ENCODE measurements at places on chromosomes 13 and 19. TPM values are rescaled to one million over a fixed set of nuclear protein-coding genes. Genes with fewer than 3 reads are reported as not detected.
A peak's percentile ranks its signal among the peaks of the same experiment; 100 is the strongest.

DNA sequence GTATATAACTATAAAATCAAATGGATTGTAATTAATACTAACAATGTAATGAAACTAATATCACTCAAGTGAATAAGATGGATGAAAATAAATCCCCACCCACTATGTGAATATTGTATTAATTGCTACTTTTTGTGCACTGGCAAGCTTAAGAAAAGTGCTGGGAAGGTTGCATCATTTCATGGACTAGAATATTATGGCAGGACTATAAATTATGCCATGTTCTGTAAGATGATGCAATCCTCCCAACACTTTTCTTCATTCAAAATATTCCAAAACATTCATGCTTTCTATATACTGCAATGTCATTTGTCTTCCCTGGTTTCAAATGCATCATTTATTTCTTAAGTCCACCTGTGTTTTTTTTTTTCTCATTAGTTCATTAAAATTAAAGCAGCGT is 457.6 kb upstream of the GPC6 start:
- no peaks in the 10 kb centered on the region for H3K27me3 ChIP-seq
- no peaks in the 10 kb centered on the region for H3K36me3 ChIP-seq
- H3K4me3 ChIP-seq, result no peak overlapping the region
- no peaks in the 10 kb centered on the region for H3K4me1 ChIP-seq

Gene PSG5
- polyA plus RNA-seq, result not detected

- H3K4me3 ChIP-seq, result no peak overlapping the region
- no peaks in the 10 kb centered on the region for H3K4me1 ChIP-seq
- H3K27me3 ChIP-seq, result no peaks in the 10 kb centered on the region
- no peaks in the 10 kb centered on the region for H3K36me3 ChIP-seq
Measured at GRCh38 chr19:29760752-29761502, 45.9 kb upstream of the C19orf12 start.

Gene LRRC25
- polyA plus RNA-seq, result 0.44 TPM

Gene IGFL1
- polyA plus RNA-seq, result not detected

Gene EFNA2
- not detected for polyA plus RNA-seq

Gene KCNC3
- not detected for polyA plus RNA-seq

DNA sequence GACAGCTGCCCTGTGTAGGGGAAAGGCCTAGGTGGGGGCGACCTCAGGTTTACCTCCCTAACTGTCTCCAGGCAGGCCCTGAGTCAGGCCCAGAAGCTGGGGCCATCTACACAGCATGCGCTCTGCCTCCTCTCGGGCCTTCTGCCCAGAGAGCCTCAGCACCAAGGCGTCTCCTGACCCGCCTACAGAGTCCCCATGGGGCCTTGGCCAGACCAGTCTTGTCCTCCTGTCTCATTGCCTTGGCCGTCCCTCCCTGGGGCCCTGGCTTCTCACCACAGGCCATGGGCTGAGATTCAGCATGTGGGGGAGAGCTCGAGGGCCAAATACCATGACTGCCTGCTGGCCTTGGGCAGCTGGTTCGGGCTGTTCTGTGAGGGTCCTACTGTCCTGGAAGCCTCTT is 59.0 kb downstream of the SMARCA4 start:
- no peak overlapping the region for H3K4me3 ChIP-seq
- H3K4me1 ChIP-seq, result no peaks in the 10 kb centered on the region
- H3K27me3 ChIP-seq, result no peaks in the 10 kb centered on the region
- no peaks in the 10 kb centered on the region for H3K36me3 ChIP-seq
- DNase-seq, result no peak

Gene TUBB4A
- polyA plus RNA-seq, result 4.5 TPM

Gene URAD
- polyA plus RNA-seq, result not detected

Gene SYNGR4
- polyA plus RNA-seq, result not detected

DNA sequence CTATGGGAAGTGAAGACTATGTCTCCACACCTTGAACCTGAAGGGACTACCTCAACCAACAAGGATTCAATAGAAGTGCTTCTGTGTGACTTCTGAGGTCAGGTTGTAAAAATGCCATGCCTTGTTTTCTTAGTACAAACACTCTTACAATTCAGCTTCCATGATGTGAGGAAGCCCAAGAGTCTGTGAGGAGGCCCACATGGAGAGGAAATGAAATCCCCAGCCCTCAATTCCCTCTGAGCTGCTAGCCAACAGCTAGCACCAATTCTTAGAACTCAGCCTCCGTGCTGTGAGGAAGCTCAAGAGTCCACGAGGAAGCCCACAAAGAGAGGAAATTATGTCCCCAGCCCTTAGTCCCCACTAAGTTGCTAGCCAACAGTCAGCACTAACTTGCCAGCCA is 12.6 kb upstream of the LMTK3 start:
- no peak overlapping the region for H3K27ac ChIP-seq
- no peak for DNase-seq
- no peaks in the 10 kb centered on the region for H3K4me1 ChIP-seq
- no peaks in the 10 kb centered on the region for H3K36me3 ChIP-seq
- H3K4me3 ChIP-seq, result no peak overlapping the region

Gene C19orf38
- polyA plus RNA-seq, result 2.8 TPM

GRCh38 chr19:17070912-17071311 is 4.3 kb downstream of the HAUS8 start:
- H3K27ac ChIP-seq, result no peak overlapping the region
- H3K36me3 ChIP-seq, result no peaks in the 10 kb centered on the region
- H3K27me3 ChIP-seq, result no peaks in the 10 kb centered on the region
- H3K4me3 ChIP-seq, result no peak overlapping the region

Gene CEACAM3
- polyA plus RNA-seq, result not detected

Gene ERICH6B
- polyA plus RNA-seq, result not detected

GRCh38 chr13:50981686-50982085 is 72.1 kb downstream of the RNASEH2B start:
- no peaks in the 10 kb centered on the region for H3K27me3 ChIP-seq
- no peak overlapping the region for H3K4me3 ChIP-seq
- DNase-seq, result no peak
- no peak overlapping the region for H3K27ac ChIP-seq
- no peaks in the 10 kb centered on the region for H3K36me3 ChIP-seq

Gene SERP2
- polyA plus RNA-seq, result 0.58 TPM

DNA sequence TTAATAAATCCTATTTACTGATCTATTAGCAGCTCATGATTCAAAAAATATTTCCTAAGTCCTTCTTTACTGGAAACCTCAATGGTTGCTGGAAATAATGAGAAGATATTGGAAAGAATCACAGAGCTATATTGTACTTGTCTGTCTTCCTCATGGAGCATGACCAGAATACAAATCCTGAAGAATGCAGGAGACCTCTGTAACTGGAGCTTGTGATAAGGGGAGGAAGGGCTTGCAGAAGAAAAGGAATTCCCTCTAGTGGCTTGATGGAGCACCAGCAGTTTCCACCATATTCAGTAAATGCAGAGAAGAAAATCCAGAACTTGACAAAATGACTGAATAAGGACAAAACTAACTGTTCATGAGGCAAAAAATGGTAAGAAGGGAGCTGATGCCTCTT is 1333.1 kb downstream of the EFNB2 start:
- H3K4me3 ChIP-seq, result no peak overlapping the region
- no peak overlapping the region for H3K27ac ChIP-seq
- H3K4me1 ChIP-seq, result no peaks in the 10 kb centered on the region

Gene TSHZ3
- not detected for polyA plus RNA-seq

- H3K4me1 ChIP-seq, result peaks cover 43% of the 10 kb centered on the region
- no peaks in the 10 kb centered on the region for H3K27me3 ChIP-seq
- peak; percentile 93 for DNase-seq
Measured at GRCh38 chr19:48333467-48334384, 8.4 kb downstream of the EMP3 start.

Gene ZNF302
- 16.4 TPM for polyA plus RNA-seq

GRCh38 chr19:48614436-48615230 is at the start of gene FAM83E:
FAM83E (minus strand) TSS chr19:48615076; CDS start chr19:48613372, 1,704 bp downstream.
- H3K4me1 ChIP-seq, result peaks cover 12% of the 10 kb centered on the region
- no peak within 1 kb of the TSS for H3K27ac ChIP-seq
- no peak within 1 kb of the TSS for H3K4me3 ChIP-seq
- no peaks in the 10 kb centered on the region for H3K27me3 ChIP-seq

DNA sequence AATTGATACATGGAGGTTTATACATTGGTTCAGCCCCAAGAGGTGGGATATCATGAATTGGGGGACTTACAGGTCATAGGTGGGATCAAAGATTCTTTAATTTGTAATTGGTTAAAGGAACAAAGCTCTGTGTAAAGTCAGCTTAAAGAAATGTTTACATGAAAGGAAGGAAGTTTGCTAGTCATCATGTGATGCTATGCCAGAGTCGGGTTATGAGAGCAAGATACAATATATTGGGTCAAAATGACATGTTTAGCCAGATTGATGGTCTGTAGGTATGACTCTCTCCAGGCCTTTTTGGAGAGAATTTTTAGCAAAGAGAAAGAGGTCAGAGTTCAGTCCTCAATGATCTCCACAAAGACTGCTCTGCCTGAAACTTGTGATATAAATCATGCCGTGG is 5.3 kb upstream of the CYSLTR2 start:
- H3K36me3 ChIP-seq, result no peaks in the 10 kb centered on the region
- peaks cover 7% of the 10 kb centered on the region for H3K4me1 ChIP-seq
- H3K27me3 ChIP-seq, result no peaks in the 10 kb centered on the region
- H3K4me3 ChIP-seq, result no peak overlapping the region

GRCh38 chr13:40585911-40586471 is 80.5 kb downstream of the FOXO1 start:
- H3K36me3 ChIP-seq, result no peaks in the 10 kb centered on the region
- no peak overlapping the region for H3K4me3 ChIP-seq
- no peaks in the 10 kb centered on the region for H3K27me3 ChIP-seq
- peak overlapping the region; percentile 4 for H3K27ac ChIP-seq
- peaks cover 47% of the 10 kb centered on the region for H3K4me1 ChIP-seq

GRCh38 chr13:112103961-112104880 is 37.3 kb downstream of the SOX1 start:
- H3K27me3 ChIP-seq, result no peaks in the 10 kb centered on the region
- no peak overlapping the region for H3K27ac ChIP-seq
- H3K36me3 ChIP-seq, result no peaks in the 10 kb centered on the region

DNA sequence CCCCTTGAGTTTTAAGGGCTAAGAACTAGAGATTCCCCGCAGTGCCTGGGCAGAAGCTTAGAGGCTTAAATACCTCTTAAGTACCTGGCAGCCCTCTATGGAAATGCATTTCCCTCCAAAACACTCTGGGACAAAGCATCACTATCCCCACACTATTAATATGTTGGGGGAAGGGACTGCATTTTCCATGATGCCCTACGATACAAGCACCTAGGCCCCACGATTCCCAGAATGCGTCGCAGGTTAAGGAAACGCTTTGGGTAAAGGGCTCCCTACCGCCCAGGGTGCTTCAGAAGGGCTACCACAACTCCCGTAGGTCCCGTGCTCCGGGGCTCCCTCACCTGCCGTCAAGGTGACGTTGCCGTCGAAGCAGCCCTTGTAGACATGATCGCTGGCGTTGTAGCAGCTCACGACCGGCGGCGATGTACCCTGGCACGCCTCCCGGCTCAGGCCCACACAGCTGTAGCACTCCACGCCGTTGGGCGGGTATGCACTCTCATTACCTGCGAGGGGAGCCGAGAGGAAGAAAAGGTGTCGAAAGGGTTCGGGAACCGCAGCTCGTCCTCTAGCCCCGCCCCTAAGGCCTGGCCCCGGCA is 2.5 kb downstream of the LYPD3 start:
- peak overlapping the region; percentile 92 for H3K27ac ChIP-seq
- DNase-seq, result no peak
- H3K4me1 ChIP-seq, result peaks cover 12% of the 10 kb centered on the region
- H3K27me3 ChIP-seq, result no peaks in the 10 kb centered on the region

- no peaks in the 10 kb centered on the region for H3K36me3 ChIP-seq
- H3K4me1 ChIP-seq, result no peaks in the 10 kb centered on the region
- no peak overlapping the region for H3K27ac ChIP-seq
- DNase-seq, result no peak
- H3K27me3 ChIP-seq, result no peaks in the 10 kb centered on the region
Measured at GRCh38 chr13:32960626-32961025, 55.6 kb upstream of the KL start.

DNA sequence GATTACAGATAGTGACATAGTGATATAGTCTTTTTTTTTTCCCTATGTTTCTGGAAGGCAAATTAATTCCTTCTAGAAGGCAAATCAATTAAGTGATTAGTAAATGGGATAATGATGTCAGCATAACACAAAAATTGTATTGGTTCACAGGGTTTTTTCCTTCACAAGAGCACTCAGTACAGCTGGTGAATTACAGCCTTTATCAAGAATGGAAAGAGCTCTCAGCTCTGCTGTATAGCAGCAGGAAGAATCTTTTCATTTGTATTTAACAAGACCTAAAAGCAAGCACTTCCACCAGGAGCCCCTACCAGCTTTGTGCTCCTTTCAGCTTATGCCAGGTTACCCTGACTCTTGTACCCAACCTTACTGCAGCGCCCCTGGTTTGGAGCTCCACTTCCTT is 90.8 kb downstream of the SERP2 start:
- H3K27ac ChIP-seq, result no peak overlapping the region
- no peaks in the 10 kb centered on the region for H3K27me3 ChIP-seq
- no peaks in the 10 kb centered on the region for H3K4me1 ChIP-seq
- DNase-seq, result no peak
- H3K4me3 ChIP-seq, result no peak overlapping the region
- H3K36me3 ChIP-seq, result no peaks in the 10 kb centered on the region

GRCh38 chr19:56137405-56137804 is 3.7 kb upstream of the ZNF444 start:
- no peak for DNase-seq
- H3K27me3 ChIP-seq, result no peaks in the 10 kb centered on the region
- peaks cover 16% of the 10 kb centered on the region for H3K4me1 ChIP-seq

Gene IGSF23
- polyA plus RNA-seq, result not detected

DNA sequence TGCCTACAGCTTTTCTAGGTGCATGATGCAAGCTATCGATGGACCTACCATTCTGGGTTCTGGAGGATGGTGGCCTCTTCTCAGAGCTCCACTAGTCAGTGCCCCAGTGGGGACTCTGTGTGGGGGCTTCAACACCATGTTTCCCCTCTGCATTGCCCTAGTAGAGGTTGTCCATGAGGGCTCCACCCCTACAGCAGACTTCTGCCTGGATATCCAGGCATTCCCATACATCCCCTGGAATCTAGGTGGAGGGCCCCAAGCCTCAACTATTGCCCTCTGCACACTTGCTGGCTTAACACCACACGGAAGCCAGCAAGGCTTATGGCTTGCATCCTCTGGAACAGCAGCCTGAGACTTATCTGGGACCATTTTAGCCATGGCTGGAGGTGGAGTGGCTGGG is 1299.9 kb upstream of the MIR17HG start:
- no peak overlapping the region for H3K27ac ChIP-seq
- no peak overlapping the region for H3K4me3 ChIP-seq
- no peak for DNase-seq
- no peaks in the 10 kb centered on the region for H3K27me3 ChIP-seq
- no peaks in the 10 kb centered on the region for H3K36me3 ChIP-seq

DNA sequence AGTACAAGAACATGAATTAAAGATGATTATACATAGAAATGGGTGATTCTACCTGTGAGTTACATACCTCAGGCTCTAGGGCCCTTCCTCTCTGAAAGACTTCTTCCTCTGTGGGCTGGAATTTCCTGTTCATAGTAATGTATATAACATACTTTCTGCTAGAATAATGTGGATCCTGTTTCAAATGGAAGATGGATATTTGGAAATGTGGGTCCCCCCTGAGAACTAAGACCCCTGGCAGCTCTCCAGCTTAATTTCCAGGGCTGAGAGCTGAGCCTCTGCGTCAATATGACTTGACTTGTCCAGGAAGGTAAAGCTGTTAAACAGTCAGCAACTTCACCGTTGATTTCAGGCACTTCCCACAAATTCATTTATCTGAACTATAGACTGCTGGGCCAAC is 296.3 kb downstream of the NALCN start:
- H3K36me3 ChIP-seq, result no peaks in the 10 kb centered on the region
- DNase-seq, result no peak
- H3K4me3 ChIP-seq, result no peak overlapping the region
- H3K27me3 ChIP-seq, result no peaks in the 10 kb centered on the region
- no peaks in the 10 kb centered on the region for H3K4me1 ChIP-seq

All from naive thymus-derived CD4-positive, alpha-beta T cell (primary cell).